Activated T-cell treated with anti-CD3 and anti-CD28 coated beads for 4 hours (primary cell): ENCODE measurements at places on chromosomes 11 and 22.
A peak's percentile ranks its signal among the peaks of the same experiment; 100 is the strongest.

GRCh38 chr11:62370743-62371440 is 33.6 kb downstream of the ASRGL1 start:
- DNase-seq: peak; percentile 14

- DNase-seq: no peak
Measured at GRCh38 chr11:99513368-99513767, 492.6 kb downstream of the CNTN5 start.

- no peak for DNase-seq
Measured at GRCh38 chr22:37427711-37428635, 694 bp upstream of the ELFN2 start.

DNA sequence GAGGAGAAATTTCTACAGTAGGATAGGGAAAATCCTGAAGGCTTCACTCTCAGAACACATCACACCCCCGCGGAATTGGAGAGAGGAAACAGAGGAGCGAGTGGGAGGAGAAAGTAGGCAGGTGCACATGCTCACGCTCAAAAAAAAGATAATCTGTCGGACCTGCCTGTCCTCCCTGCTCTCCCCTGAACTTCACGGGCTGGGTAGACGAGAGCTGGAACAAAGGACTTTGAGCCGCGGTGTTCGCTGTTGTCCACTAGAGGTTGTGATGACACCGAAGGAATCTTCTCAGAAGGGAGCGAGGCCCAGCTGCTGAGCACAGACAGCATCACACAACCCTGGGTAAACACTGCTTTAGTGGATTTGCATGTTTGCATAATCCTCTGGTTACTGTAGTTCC is 5.0 kb downstream of the SEZ6L start:
- DNase-seq: no peak

DNA sequence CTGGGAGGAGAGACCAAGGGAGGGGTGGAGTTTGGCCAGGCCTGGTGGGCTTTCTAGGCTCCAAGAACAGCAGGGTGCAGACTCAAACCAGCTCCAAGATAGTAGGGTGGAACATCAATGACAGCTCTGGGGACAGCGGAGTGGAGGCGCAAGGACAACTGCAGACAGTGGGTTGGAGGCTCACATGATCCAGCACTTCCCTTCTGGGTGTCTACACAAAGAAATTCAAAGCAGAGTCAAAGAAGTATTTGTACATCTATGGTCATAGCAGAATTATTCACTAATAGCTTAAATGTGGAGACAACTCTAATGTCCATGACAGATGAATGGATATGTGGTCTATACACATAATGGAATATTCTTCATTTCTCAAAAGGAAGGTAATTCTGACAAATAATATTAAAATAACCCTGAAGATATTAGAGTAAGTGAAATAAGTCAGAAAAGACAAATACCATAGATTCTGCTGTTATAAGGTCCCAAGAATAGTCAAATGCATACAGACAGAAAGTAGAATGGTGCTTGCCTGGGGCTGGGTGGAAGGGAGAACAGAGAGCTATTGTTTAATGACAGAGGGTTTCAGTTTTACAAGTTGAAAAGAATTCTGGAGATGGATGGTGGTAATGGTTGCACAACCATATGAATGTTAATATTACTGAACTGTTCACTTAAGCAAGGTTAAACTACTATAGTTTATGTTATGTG is 5.5 kb upstream of the GAB4 start:
- DNase-seq: no peak

DNA sequence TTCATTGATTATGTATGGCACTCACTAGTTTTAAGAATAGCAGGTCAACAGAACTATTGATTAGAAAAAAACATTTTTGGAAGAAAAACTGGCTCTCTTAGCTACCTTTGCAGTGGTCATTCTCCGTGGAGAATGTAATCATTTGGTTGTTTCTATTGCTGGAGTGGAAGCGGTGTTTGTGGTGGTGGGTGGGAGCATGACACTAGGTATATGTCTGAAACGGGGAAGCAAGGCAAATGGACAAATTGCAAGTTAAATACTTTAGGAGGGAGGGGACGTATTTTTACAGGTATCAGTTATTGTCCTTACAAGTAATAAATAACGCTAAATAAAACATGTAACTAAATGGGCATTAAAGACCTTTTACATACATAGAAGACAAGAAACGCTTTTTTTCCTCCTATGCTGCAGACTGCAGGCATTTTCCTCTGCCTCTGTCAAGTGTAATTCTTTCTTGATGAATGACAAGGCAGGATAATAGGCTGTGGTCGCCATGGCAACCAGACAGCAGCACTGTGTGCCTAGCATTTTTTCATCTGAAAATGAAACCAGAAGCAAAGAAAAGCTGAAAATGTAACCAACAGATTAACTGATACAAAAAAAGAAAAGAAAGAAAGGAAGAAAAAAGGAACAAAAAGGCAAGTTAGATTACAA is 46.2 kb downstream of the BLID start:
- no peak for DNase-seq

GRCh38 chr22:41485033-41485432 is 16.1 kb downstream of the ACO2 start:
- DNase-seq: no peak

- DNase-seq: no peak
Measured at GRCh38 chr11:43992834-43993637, 50.6 kb downstream of the C11orf96 start.

- no peak for DNase-seq
Measured at GRCh38 chr11:83681031-83681781, 395.0 kb upstream of the CCDC90B start.

DNA sequence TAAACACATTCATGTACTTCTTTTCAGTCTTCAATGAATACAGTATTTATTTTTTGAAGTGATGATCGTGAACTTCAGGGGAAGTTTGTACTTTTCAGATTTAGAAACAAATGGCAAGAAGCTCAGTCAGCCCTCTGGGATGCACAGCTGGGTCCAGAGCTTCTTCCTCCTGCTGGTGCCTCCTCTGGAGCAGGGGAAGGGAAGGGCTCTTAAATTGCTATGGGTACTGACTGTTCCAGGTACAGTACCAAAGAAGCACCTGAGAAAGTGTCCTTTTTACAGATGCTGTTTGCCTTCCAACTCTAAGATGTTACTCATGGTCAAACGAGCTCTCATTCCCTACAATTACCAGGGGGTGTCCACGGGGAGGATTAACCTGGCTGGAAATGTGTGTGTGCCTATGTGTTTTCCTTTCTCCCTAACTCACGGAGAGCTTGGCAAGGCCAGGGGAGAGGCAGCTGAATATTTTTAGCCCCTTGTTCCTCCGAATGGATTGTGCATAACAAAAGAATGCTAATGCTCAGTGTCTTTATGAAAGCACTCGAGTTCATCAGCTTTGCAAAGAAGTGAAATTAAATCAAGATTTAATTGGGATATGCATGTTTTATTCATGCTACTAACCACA is 313.7 kb upstream of the CADM1 start:
- no peak for DNase-seq

GRCh38 chr11:88119561-88119960 is 55.7 kb downstream of the RAB38 start:
- DNase-seq: no peak

DNA sequence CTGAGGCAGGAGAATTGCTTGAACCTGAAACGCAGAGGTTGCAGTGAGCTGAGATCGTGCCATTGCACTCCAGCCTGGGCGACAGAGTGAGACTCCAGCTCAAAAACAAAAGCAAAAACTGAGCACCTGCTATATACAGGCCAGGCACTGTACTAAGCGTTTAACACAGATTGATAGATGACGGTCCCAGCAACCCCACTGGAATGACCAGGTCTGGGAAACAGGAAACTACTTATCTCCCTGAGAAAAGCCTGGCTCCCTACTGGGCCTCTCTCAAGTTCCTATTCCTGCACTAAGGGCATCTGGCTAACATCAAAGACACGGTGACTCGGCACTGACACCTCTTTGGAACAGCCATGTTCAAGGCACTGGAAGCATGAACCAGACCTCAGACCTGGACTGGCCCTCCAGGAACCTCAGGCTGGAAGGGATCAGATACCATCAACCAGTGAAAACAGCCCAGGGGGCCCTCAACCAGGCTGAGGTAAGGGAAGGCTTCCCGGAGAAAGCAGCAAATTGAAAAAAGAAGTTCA is 16.6 kb downstream of the ARAP1 start:
- no peak for DNase-seq

DNA sequence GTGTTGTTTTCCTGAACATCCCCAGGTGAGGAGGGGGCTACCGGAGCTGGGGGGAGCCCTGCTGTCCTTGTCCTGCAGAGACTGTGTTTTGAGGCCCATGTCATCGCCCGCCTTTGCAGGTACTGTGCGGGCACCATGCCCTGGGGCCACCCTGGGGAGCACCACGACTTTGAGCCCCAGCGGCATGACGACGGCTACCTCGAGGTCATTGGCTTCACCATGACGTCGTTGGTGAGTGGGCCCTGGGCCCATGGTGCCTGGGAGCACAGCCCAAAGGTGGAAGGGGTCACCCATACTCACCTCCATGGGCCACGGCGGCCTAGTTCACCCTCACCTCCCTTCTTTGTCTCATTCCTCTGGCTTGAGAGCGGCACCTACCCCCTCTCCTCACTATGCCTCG is 6.7 kb upstream of the MDK start:
- no peak for DNase-seq

DNA sequence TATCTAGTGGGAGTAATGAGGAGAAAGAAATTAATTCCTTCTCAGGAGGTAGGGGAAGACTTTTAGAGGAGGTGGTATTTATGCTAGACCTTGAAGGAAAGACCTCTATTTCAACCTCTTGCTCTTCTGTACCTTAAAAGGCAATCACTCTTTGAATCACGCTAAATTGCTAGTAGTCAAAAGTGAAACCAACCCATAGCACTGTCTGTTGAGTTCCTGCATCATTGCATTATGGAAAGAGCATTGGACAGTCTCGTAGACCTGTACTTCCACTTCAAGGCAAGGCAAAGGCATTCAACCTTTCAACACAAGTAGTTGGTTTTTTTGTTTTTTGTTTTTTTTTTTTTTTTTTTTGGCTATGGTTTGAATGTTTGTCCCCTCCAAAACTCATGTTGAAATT is 770.4 kb downstream of the ETS1 start:
- DNase-seq: no peak

DNA sequence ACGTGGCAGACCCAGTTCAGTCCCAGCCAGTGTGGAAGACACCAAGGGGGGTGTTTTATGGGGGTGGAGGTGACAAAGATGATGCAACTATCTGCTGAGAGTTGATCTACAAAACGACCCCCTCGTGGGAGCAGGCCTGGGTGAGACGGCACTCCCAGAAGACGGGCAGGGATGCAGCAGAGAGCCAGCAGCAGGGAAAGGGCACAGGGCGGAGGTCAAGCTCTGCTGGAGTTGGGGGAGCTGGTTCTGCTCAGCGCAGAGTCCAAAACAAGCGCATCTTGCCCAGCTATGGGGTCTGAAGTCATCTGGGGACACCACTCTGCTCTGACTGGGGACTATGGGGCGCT is 3.9 kb downstream of the GNB1L start:
- no peak for DNase-seq

DNA sequence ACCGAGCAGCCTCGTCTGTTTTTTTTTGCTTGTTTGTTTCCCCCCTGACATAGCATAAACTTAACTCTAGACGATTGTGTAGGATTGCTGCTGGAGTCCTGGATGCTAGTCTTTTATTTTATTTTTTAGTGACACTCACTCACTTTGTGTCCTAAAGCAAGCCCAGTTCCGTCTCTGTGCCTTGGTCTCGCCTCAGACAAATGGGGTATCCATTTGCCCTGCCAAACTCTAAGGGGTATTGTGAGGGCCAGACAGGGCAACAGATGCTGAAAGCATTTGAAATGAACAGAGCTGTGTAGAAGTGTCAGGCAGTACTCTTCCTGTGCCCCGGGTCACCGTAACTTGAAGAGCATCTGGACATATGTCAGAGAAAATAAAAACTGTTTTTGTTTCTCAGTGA is 34.8 kb upstream of the DKK3 start:
- DNase-seq: no peak

DNA sequence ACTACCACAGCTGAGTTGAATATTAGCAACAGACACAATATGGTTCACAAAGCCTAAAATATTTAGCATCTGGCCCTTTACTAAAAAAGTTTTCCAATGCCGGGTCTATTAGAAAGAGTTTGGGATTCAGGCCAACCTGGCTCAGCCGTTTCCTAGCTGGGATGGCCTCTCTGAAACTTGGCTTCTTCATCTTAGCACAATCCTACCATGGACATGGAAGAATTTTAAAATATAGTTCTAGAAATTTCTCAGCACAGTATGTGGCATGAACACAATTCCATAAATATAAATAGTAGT is 103.8 kb downstream of the RRAS2 start:
- no peak for DNase-seq

DNA sequence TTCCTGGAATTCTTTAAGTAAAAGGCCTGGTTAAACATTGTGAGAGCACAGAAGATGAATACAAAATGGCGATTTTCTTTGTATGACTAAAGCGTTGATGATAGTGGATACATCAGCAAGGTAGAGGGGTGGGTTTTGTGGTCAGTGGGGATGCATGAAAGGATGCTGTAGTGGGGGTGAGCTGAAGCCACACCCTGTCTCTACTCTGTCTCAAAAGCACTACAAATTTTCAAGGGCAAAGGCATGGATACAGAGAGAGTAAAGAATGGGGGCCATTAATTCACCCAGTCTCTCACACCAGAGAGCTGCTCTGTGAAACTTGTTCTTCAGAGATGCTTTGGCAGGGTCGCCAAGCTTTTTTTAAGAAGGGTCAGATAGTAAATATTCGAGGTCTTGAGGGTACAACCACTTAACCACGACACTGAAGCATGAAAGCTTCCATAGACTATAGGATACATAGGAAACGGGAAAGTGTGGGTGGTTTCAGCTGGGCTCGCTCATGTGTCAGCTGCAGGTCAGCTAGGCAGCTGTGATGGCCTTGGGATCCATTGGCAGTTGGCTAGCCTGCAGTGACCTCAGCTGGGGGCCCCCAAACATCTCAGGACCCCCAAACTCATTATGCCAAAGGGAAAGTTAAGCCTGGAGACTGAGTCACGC is 8.3 kb downstream of the TMEM138 start:
- DNase-seq: no peak

- no peak for DNase-seq
Measured at GRCh38 chr11:95711162-95711944, 78.2 kb downstream of the FAM76B start.

DNA sequence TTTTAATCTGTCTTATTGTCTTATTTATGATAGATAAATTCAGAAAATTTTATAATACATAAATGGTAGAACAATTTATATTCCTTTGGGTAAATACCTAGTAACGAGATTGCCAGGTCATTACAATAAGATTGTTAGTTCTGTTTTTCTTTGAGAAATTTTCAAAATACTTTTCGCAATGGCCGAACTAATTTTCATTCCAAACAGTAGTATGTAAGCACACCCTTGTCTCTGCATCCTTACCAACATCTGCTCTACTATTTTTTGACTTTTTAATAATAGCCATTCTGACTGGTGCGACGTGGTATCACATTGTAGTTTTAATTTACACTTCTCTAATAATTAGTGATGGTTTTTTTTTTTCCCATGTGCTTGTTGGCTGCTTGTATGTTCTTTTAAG is 351.4 kb upstream of the LUZP2 start:
- DNase-seq: no peak

DNA sequence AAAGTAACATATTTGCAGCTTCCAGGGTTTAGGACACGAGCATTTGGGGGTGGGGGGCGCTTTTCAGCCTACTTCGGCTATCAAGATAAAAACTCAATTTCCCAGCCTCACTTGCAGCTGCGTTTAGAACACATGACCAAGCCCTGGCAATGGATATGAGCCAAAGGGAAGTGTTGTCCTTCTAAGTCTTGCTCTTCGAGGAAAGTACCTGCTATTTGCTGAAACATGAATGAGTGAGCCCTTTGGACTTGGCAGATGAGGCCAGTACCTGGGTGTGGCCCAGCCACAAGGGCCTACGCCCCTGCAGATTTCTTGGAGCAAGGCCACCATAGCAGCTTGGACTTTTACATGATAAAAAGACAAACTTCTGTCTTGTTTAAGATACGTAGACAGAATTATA is 60.2 kb upstream of the SORL1 start:
- DNase-seq: no peak
